ENCODE measurements at places on chromosomes 1 and 21.

DNA sequence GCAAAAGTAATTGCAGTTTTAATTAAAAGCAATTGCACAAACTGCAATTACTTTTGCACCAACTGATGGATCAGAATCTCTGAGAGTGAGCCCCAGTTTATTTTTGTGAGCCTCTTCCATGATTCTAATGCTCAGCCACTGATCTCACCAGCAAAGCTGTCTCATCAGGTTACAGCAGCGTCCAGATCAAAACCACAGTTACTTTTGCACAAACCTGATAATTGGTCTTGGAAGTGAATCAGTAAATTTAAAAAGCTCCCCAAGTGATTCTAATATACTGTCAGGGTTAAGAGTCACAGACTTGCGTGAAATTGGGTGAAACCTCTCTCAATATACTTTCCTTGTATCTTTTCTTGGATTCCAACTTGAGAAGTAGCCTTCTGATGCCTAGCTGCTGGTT, 13.5 kb upstream of the CR2 start:
- no peak for DNase-seq

DNA sequence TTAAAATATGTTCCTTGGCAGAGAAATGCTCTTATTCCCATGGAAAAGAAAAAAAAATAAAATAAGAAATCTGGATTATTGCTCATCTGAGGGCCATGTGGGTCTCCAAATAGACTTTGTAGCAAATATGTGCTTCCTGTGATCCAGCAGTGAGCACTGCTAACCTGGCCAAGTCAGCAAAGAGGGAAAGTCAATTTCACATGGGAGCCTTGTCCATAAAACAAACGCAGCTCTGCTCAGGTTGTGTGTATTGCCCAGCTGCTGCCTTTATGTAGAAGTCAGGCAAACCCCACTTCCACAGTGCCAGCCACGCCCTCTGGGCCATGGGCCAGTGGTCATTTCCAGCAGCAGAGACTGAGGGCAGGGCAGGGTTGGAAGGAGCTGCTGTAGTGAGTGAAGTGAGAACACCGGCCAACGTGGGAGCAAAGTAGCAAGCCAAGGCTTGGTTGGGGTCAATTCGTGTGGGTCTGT, 174.3 kb downstream of the LYPLAL1 start:
- DNase-seq: no peak

GRCh38 chr1:29196863-29197589, 15.3 kb upstream of the SRSF4 start:
- DNase-seq: no peak

DNA sequence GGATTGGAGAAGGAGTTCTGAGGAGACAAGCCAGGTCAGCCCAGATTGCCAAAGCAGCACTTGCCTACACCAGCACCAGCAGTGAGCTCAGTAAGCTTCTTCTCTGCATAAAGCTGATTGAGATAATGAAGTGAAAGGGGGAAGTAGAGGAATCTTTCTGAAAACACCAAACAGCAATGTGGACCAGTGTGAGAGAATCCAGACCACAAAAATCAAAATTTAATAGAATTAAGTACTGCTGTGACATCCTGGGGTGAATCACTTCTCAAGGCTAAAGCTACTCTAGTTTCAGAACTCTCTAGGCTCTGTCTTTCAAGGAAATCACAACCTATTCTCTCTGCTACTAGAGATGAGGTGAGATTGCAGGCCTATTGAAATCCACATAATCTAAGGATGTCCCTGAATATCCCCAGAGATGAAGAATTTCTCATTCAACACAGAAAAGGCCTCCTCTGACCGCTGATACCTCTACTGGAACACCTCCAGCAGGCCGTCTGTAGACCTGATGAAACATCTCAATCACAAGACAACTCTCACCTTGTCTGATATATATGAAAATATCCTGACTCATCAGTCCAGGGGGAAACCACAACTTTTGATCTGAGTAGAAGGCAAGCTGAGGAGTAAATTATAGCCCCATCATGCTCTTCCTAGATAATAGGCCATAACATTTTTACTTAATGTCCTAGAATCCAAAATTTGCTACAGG, at the start of gene FCRL4:
FCRL4 (minus strand) TSS at position 127 of the 709 bp plus-strand sequence. CDS start 141 bp downstream, outside the sequence.
- DNase-seq: no peak

DNA sequence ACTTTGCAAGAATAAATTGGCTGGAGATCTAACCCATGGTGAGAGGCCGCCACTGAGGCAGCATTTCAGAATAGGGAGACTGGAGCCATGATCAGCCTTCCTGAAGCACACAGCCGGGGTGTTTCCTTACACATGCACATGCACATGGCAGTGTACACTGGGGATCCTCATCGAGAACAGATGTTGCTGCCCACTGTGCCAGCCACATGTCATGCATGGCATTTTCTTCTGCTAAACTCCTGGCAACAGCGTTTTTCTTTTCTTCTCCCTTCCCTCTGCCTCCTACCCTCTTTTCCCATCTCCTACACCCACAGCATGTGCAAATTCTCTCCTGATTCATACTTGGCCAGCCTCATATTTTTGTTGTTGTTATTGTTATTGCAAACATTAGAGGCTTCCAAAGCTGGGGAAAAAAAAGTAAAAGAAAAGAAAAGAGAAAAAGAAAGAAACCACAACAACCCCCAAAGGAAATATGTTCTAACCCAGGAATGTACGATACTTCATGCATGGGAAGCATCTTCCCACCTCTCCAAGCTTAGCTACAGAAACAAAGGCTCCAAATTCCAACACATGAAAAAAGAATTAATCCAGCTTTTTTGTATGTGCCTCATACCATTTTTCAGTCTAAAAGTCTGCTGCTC, 344.0 kb downstream of the ASTN1 start:
- DNase-seq: no peak

DNA sequence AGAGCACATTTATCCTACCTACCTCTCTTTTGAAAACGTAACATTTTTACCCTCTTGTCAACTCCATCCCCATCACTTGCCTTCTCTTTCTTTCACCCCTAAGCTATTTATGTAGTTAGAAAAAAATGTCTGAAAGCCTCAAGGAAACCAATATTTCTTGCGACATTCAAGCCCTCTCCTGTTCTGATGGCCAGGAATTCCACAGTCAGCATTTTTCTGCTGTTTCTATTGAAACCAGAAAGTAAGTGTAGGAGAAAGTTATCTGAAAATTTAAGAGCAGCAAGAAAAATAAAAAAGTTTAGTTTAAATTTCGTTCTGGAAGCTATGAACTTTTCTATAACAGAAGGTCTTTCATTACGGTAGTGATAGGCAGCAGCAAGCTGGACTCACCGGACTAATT, 247.6 kb upstream of the PBX1 start:
- DNase-seq: no peak

DNA sequence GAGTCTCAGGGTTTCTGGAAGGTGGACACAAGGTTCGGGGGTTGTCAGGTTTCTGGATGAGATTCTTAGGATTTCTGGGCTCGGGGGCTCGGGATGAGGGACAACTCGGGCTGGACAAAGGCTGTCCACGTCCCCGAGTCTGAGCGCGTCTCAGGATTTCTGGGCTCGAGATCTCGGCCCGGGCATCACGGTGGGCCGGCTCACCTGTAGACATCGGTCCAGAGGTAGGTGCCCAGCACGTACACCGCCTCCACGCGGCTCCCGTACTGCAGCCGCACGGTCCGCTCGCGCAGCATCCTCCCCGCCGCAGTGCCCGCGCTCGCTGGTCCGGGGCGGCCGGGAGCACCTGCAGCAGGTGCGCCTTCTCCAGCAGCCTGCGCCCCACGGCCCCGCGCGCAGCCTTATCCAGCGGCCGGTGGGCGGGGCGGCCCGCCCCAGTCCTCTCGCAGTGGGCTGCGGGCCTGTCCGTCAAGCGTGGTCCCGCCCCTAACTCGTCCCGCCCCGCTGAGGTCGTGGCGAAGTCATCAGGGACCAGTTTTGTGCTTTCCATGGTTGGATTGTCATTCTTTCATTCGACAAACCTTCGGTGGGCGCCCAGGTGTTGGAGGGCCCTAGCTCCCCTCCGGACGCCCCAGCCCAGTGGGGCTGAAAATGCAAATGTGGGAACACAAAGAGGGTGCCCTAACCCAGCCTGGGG, at the start of gene PADI2:
PADI2 (minus strand) TSS at position 376 of the 697 bp plus-strand sequence; CDS start at position 296, 80 bp downstream.
- DNase-seq: peak; percentile 23

GRCh38 chr1:12114916-12115315, 51.8 kb downstream of the TNFRSF8 start:
- no peak for DNase-seq

- no peak for DNase-seq
Measured at GRCh38 chr1:230819976-230820375, 48.3 kb downstream of the C1orf198 start.

DNA sequence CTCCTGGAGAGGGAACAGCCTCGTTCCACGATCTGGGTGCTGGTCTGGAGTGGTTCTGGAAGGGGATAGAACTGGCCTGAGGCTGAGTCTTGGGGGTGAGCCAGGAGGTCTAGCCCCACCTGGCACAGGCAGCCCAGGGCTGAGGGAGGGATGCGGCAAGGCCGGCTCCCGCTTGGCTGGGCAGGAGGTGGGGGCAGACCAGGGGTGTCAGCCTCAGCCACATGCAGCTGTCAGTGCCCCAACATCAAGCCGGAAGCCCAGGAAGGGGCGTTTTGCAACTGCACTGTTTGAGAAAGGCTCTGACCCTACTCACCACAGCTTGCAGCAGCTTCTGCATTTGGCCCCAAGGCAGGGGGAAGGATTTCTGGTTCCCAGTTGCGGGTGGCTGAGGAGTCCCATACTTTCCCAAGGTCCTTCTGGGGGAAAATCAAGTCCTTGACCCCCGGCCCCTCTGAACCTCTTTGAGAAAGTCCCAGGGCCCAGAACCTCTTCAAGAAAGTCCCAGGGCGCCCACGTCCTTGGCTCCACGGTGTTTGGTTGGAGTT, 2.0 kb downstream of the EFHD2 start:
- peak; percentile 70 for DNase-seq

DNA sequence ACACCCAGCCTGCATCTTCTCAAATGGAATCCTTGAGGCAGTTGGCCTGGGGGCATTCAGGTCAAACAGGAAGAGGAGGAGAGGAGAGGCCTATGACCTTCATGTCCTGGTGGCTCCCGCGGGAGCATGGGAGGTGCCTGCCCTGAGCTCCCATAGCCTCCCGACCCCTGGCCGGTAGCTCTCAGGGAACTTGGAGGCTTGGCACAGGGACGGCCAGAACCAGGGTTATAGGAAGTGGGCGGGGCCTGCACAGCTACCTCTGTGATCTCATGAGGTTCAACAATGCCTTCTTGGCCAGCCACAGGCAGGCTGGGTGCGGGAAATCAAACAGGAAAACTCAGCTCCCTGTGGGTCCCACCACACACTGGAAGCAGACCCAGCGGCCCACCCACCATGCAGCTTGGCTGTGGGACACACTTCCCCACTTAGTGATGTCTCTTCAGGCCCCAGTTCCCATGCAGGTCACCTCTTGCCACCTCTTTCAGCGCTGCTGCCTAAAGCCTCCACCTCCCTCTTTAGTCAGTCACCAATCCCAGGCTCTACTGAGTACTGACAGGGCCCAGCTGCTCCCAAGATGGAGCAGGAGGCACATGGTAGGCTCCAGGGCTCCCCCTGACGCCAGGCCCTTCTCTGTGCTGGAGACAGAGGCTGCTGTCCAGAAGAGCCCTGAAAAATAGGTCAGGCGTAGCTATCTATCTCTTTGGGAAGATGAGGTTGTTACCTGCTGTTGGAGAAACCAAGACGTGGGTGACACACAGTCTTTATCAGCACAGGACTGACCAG, at the start of gene SLFNL1:
SLFNL1 (minus strand) TSS at position 200 of the 783 bp plus-strand sequence. CDS start 1,065 bp downstream, outside the sequence.
- DNase-seq: no peak

GRCh38 chr1:70945251-70945650, 102.4 kb downstream of the PTGER3 start:
- no peak for DNase-seq

- DNase-seq: no peak
Measured at GRCh38 chr21:44944596-44944995, 4.8 kb downstream of the SLX9 start.

DNA sequence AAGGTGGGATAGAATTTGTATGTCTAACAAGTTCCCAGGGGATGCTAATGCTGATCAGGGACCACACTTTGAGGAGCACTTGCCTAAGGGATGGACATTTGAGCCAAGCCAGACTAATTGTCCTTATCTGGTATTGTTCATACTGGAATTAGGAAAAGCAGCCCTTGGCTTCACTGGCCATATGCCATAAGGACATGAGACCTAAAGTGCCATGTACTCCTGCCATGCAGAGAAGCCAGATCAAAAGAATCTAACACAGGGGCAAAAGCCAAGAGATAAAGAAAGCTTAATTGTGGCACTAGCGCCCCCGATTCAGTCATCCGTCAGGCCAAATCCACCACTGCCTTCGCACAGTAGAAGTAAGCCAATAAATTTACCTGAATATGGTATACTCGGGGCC, 45.7 kb downstream of the RNF11 start:
- DNase-seq: no peak

GRCh38 chr1:65872301-65872700, 79.6 kb downstream of the PDE4B start:
- DNase-seq: no peak

DNA sequence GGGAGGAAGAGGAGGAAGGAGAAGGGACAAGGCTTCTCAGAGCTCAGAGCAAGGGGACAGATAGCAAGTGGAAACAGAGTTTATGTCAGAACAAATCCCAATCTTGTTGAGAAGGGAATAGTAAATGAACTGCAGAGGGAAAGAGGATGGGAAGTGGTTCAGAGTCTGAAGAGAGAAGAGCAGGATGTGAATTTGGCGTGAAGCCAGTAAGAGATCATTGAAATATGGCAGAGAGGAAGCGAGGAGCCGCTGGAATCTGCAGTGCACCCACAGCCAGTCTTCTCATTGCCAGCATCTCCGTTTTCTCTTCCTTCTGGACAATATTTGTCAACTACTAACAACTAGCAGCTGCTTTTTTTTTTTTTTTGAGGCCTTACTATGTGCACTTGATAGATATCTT, 19.1 kb downstream of the OLFML3 start:
- no peak for DNase-seq

- no peak for DNase-seq
Measured at GRCh38 chr1:34166191-34166624, 1.2 kb upstream of the CSMD2 start.

DNA sequence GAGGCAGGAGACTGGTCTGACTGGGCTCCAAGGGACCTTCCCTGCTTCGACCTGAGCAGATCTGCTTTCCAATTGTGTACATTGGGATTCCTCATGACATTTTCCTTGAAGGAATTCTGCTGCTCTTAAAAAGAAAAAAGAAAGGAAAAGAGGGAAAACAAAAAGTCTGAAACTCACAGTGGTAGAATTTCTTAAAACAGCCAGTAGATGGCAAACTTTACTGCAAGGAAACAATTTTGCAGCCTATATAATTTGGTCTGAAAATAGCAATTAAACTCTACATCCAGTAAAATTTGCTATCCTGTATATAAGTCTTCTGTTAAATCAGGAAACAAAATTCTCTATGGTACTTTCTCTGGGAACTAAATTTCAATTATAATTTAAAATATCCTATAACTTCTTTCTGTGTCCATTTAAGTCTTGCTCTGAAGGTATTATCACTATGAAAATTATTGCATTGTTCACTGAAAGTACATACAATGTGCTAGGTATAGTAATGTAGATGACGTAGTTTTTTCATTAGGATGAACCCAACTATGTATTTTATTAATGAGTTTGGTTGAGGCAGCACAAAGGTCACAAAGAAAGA, 59.8 kb downstream of the CRB1 start:
- DNase-seq: no peak

DNA sequence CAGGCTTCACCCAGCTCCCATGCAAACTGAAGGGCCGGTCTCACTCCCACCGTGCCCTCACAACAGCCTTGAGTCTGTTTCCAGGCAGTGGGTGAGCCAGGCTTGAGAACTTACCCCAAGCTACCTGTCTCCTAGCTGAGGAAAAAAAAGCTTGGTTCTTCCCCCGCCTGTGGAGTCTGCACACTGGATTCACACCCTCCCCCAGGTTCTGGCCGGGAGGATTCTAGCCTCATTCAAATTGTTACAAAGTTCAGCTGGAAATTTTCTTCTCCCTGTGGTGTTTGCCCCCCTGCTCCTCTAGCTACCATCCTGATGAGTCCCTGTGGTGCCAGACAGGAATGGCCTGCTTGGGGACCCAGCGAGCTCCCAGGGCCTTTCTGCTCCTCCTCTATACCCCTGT, 471.7 kb downstream of the AGBL4 start:
- DNase-seq: no peak
